Smooth muscle cell of trachea (primary cell): ENCODE measurements at places on chromosomes 5 and 9. TPM values are rescaled to one million over a fixed set of nuclear protein-coding genes. Genes with fewer than 3 reads are reported as not detected.

The IFNB1 gene
- total RNA-seq = not detected in 2 replicates

The CCDC180 gene
- total RNA-seq = 0.99 and 5.5 TPM in 2 replicates

The IL3 gene
- total RNA-seq = not detected in 2 replicates

The HTR1A gene
- total RNA-seq = not detected in 2 replicates

The CDC25C gene
- total RNA-seq = 0.66 and 13.7 TPM in 2 replicates

The CHMP5 gene
- total RNA-seq = 93.6 and 113 TPM in 2 replicates

The COL27A1 gene
- 3.6 and 8.6 TPM in 2 replicates for total RNA-seq

The HDHD3 gene
- total RNA-seq = 5.7 and 11.4 TPM in 2 replicates

The TLX3 gene
- not detected in 2 replicates for total RNA-seq

The STPG3 gene
- 0.66 TPM in 1 of 2 replicates, not detected in the other for total RNA-seq

The CD74 gene
- total RNA-seq = 0.44 and 7.8 TPM in 2 replicates

The SLC36A2 gene
- total RNA-seq = not detected in 2 replicates

The ZDHHC11 gene
- 0.87 and 2.8 TPM in 2 replicates for total RNA-seq

The SNCAIP gene
- total RNA-seq = under 0.01 and 0.66 TPM in 2 replicates

The KIF24 gene
- total RNA-seq = 0.50 and 3.2 TPM in 2 replicates

The PSD2 gene
- total RNA-seq = 0.17 TPM in 1 of 2 replicates, not detected in the other

The UNC5A gene
- total RNA-seq = not detected in 2 replicates

The SLC4A9 gene
- not detected in 2 replicates for total RNA-seq
